NCI-H1694 (cell line): ENCODE measurements at places on chromosomes 6 and 20.

- DNase-seq = no peak
These were observed 12.2 kb downstream of the NCOA7 start for GRCh38 chr6:125802943-125803377.

DNA sequence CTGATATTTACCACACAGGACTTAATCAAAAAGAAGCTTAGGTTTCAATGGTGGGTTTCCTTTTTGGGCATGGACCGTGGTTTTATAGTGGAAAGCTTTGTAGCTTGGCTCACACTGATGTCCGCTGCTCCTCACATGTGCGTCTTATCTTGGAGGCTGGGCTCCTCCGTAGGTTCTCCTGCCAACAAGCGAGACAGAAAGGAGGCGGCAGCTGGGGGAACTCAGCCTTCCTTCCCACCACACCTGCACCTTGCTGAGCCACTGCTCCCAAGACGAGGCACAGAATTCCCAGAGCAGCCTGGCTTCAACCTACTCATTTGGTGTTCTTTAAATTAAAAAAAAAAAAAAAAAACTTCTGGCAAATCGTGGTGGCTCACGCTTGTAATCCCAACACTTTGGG is 235.5 kb upstream of the QKI start:
- no peak for DNase-seq

DNA sequence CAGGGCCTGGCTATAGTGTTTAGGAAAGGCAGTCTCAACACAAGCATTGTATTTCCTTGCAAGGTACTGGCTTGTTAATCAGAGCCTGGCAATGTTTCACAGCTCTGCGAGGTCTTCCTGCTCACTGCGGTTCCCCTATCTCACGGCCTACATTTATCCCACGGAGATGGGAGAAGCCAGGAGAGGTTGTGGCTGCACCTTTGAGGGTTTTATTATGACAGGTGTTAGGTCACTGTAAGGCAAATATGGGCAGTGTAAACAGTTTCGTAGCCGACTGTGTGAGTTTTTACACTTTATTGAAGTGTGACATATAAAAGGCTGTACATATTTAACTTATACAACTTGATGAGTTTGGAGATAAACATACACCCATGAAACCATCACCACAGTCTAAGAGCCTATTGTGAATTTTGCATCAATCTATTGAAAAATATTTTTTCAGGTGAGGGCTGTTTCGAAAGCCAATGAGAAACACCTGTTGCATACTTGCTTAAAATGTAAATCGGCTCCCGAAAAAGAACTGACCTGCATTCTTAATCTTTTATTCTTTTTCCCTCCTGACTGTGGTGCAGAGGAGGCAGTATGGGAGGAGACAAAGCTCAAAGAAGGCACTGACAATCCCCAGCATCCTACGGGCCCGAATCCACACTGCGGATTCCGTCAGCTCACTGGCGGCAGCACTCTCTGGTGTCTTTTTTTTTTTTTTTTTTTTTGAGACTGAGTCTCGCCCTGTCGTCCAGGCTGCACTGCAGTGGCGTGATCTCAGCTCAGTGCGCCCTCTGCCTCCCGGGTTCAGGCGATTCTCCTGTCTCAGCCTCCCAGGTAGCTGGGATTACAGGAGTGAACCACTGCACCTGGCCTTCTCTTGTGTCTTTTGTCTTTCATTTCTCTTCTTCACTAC is 7.5 kb upstream of the RBM38 start:
- no peak for DNase-seq

- DNase-seq = no peak
These were observed 8.4 kb downstream of the AMD1 start for GRCh38 chr6:110882824-110883554.

DNA sequence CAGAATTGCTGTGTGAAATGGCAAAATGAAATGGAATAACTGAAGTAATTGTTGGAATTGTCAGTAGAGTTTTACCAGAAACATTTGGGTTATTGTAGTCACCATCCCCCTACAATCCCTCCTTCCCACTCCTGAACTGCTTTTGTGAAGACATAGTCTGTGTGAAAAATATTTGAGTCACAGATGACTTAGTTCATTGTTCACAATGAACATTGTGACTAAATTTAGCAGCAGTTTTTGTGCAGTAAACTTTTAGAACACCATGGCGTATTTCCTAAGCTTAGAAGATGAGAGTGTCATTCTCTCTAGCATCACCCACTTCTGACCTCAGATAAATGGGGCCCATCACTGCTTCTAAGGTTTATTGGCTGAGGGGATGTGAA is 11.0 kb downstream of the OTOR start:
- DNase-seq = no peak

DNA sequence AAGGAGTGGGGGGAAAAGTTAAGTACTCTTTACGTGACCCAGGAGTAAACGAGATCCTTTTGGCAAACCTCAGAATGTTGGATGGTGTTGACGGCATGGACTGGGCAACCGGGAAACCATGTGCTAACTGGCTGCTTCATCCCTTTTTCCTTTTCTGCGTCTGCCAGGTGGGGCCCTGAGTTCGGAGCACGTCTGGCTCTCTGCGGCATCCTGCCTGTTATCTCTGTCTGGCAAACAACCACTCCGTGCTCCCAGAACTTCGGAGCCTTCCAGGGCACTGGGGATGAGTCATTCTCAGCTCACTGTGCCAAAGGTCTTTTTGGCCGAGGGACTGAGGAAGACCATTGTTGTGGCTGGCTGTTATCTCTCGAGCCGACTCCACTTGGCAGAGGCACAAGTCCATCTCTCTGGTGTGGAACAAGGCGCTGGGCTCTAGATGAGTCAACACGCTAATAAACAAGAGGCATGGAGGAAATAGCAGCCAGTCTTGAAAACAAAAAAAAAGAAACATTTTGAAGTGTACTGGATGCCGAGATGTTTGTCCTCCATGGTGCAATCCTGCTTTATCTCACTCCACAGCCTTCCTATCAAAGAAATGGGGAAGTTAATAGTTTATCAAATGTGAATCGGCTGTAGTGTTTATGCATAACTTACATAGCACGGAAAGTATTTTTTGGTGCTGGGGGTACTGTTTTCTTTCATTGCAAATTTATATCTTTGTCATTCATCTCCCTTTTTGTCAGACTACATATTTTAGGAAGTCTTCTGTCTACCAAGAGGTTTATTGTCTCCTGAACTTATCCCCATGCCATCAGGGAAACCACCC is 64.6 kb upstream of the TXNDC5 start:
- DNase-seq = no peak

DNA sequence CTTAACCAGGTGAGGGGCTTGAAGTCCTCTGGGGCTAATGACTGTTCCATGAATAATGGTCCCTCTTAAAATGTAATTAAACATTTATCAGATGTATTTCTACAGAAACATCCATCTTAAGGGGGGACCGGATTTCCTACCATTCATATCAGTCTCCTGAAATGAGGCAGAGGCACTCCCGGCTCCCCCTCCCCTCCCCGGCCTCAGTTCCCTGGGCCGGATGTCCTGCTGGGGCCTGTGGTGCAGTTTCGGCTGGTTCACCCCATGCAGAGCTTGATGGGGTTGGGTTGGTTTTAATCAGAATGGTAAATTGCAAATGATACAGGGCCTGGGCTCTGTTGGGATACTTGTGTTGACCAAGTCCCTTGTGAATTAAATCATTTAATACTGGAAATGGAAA is 349.4 kb downstream of the PREX1 start:
- no peak for DNase-seq

- DNase-seq = no peak
These were observed 90.9 kb downstream of the FOXO3 start for GRCh38 chr6:108651340-108652227.

GRCh38 chr6:23174781-23175361 is 605.5 kb downstream of the HDGFL1 start:
- no peak for DNase-seq

GRCh38 chr6:124963831-124964763 is 1.9 kb downstream of the RNF217 start:
- no peak for DNase-seq

- DNase-seq = no peak
These were observed 40.8 kb downstream of the NCR2 start for GRCh38 chr6:41376176-41376575.

- DNase-seq = no peak
These were observed 132.5 kb upstream of the TRAF3IP2 start for GRCh38 chr6:111738156-111738555.

DNA sequence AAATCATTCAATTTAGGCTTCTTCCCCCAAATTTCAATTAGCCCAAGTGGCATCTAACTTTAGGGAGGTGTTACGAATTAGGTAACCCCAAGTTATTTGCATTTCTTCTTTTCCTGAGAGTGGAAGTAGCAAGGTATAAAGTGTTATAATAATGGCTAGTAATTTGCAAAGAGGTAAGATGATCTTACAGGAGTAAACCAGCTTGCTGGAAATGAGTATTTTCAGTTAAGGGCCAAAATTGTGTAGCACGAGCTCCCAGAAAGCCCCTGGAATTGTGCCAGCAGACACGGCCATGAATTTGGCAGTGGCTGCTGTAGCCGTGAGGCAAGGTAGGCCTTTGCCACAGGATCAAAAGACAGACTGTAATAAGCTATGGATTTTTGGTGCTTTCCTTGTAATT is 38.0 kb downstream of the CITED2 start:
- peak; percentile 38 for DNase-seq

GRCh38 chr6:152846825-152847224 is 96.2 kb downstream of the VIP start:
- DNase-seq = no peak

GRCh38 chr6:66429210-66429609 is 722.2 kb upstream of the EYS start:
- no peak for DNase-seq

DNA sequence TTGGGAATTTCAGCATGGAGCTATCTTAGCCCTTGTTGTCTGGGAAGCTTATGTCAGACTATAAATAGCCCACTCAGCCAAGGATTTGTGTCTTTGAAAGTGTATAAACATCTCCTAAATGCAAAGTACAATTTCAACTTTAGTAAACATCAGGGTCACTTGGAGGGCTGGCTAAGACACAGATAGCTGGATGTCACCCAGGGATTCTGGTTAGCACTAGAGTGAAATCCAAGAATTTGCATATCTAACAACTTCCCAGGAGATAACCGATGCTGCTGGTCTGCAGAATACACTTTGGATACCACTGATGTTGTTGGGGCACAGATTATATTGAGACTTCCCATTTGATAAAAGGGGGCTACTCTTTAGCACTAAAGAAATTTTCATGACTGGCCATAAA is 130.9 kb downstream of the PAX1 start:
- DNase-seq = no peak

DNA sequence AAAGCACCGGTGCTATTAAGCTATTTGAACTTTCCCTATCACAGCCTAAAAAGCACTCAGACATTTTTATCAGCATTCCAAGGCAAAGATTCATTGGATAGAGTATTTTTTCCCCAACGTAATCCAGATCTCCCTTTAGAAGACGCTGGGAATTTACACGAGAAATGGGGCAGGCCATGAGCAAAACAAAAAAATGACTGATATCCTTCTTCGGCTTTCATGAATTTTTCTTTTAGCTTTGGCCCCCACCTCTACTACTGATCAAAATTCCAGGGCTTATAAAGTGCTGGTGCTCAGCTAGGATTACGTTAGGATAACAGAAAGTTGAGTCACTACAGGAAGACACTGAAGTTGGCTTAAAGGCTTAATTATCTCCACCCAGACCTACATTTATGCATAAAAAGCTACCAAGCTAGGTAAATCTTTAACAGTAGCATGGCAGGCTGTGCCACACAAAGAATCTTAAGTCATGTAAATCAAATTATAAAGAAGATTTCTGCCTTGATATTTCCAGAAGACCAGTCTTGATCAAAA is 418.5 kb upstream of the BTBD3 start:
- no peak for DNase-seq

DNA sequence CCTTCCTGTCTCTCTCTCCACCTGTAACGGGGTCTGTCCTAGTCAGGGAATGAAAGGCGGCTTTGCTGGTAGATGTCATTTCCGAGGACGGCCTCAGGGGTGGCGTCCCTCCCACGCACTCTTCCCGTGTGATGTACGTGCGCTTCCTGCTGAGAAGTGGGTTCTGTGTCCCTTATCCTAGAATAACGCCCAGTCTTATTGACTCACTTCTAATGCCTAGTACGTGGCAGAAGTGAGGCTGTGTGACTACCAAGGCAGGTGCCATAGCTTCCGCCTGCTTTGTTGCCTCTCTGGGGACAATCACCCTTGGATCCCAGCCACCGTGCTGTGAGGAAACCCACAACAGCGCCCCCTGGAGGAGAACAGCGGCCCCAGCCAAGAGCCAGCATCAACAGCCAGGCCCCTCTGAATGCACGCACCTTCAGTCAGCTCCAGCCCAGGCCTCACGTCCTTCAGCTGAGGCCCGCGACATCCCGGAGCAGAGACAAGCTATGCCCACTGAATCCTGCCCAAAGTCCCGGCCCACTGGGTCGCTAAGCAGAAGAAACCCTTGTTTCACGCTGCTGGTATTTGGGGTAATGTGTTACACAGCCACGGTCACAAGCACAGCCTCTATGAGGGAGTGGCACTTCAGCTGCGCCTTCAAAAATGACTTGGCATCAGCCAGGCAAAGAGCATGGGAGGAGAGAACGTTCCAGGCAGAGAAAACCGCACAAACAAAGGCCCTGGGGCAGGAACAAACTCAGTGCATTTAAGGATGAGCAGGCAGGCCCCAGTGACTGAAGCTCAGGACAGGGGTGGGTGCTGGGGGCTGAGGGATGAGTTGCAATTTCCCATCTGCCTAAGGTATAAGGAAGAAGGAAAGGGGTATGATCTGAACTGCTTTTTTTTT is 224.2 kb downstream of the NFATC2 start:
- DNase-seq = peak; percentile 55

GRCh38 chr6:83199863-83200225 is 6.7 kb downstream of the RWDD2A start:
- DNase-seq = no peak

DNA sequence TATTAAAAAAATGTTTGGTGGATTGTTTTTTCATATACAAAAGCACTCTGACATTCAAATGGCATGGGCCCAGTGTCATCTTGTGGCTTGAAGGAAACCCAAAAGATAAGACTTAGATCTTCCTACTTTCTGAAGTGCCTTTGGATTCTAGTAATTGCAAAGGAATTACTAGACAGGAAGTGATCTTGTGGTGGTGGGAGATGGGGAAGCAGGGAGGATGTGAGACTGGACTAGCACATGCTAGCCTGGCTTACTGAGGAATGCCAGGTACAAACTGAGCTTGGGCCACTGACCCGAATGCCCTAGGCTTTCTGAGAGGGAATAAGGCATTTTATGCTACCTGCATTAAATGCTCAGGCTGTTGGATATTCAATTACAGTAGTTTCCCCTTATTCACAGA is 59.0 kb downstream of the AFG1L start:
- no peak for DNase-seq

GRCh38 chr6:132959639-132960326 is 145.4 kb downstream of the RPS12 start:
- no peak for DNase-seq

- no peak for DNase-seq
These were observed 159.5 kb upstream of the PTPN1 start for GRCh38 chr20:50350510-50351249.

GRCh38 chr6:150112233-150112632 is 30.6 kb upstream of the PPP1R14C start:
- no peak for DNase-seq

GRCh38 chr6:17577059-17577458 is 23.0 kb upstream of the FAM8A1 start:
- no peak for DNase-seq
